Activated T-helper 1 cell treated with anti-CD3 and anti-CD28 coated beads, Interleukin-12 subunit alpha, Interleukin-12 subunit beta, Interleukin-2, Interleukin-4 antibody, amounts not matched to agents 30 ng/mL and 10 ng/mL and 1 ng/mL, durations not matched to agents 14 hours and 24 hours and 36 hours (primary cell): ENCODE measurements at places on chromosomes 7 and 10. TPM values are rescaled to one million over a fixed set of nuclear protein-coding genes. Genes with fewer than 3 reads are reported as not detected.

The ITGA8 gene
- not detected in 2 replicates for total RNA-seq

DNA sequence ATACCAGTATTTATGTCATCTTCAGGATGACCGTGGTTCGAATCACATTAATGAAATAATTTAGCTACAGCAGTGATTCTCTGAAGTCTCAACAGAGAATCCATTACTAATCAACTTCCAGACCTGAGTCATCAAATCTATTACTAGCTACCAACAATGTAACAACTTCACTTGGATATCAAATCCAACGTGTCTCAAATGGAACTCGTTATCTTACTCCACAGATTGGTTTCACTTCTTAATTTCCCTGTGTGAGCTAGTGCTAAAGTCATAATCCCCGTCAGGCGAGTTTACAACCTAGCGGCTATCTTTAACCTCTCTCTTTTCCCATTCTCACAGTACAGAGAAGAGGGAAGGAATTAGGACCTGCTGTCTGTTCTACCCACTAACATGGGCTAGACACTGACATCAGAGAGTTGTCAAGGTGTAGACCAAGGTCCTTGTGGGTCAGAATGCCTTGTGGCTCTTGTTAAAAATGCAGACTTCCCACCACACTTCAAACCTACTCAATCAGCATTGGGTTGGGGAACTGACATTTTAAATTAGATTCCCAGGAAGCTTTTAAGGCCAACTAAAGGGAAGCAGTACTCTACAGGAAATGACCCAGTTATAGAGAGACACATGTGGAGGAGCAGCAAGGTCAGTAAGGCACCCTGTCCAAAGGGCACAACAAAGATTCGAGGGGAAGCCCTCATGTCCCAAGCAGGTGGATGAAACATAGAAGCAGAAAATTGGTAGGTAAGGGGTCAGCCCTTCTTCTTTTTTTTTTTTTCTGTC, 57.3 kb upstream of the GSAP start:
- peaks cover 6% of the 10 kb centered on the region for H3K27me3 ChIP-seq
- H3K27ac ChIP-seq: no peak overlapping the region
- H3K36me3 ChIP-seq: no peaks in the 10 kb centered on the region
- H3K4me3 ChIP-seq: no peak overlapping the region

DNA sequence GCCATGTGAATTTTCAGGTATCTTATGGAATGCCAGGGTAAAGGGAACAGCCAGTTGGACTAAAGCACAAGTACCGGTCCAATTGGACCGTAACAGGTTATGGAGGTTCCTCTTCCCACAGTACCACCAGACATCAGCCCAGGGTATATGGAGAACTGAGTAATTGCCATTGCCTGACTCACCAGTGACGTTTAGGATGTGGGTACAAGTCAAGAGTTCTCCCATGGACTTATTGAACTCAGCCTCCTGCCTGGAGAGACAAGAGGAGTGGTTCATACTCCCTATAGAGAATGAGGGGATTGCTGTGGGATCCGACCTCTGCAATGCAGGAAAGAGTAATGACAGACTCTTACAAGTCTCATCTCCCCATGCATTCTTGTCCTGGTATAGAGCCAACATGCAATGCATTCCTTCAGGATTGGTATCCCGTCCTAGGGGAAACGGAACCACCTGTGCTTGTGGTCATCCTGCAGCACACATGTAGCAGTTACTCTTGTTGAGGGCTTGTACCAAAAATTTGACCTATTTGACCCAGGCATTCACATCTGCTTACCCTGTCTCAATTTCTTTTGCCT, 30.7 kb upstream of the ELOVL3 start:
- H3K4me1 ChIP-seq: peaks cover 8% of the 10 kb centered on the region
- DNase-seq: no peak
- H3K27me3 ChIP-seq: no peaks in the 10 kb centered on the region
- H3K36me3 ChIP-seq: peaks cover 7% of the 10 kb centered on the region
- H3K4me3 ChIP-seq: no peak overlapping the region
- H3K27ac ChIP-seq: no peak overlapping the region

The RAB19 gene
- 23.9 and 27.0 TPM in 2 replicates for total RNA-seq

GRCh38 chr7:13915891-13916290, 73.6 kb downstream of the ETV1 start:
- no peaks in the 10 kb centered on the region for H3K4me1 ChIP-seq
- H3K4me3 ChIP-seq: no peak overlapping the region
- H3K27me3 ChIP-seq: no peaks in the 10 kb centered on the region
- H3K36me3 ChIP-seq: no peaks in the 10 kb centered on the region
- no peak for DNase-seq

DNA sequence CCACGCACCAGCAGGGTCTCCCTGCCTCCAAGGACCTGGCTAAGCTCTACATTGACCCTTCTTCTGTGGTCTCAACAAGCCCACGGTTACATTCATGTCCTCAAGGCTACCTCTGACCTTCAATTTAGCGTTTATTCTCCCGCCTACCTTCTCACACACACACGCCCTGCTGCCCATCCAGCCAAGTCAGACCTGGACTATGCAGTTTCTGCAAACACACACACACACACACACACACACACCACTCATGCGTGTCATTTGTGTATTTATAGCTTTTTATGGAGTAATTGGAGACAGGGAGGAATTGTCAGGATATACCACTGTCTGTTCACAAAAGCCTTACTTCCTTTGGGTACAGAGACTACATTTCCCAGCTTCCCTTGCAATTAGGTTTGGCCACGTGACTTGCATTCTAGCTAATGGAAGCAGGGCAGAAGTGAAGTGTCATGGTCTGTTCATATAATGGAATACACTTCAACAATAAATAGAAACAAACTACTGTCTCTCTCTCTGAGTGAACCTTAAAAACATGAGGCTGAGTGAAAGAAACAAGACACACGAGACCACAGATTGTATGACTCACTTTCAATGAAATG, 53.8 kb upstream of the CPXM2 start:
- no peak overlapping the region for H3K4me3 ChIP-seq
- H3K27me3 ChIP-seq: peaks cover 2% of the 10 kb centered on the region
- H3K27ac ChIP-seq: no peak overlapping the region
- no peaks in the 10 kb centered on the region for H3K4me1 ChIP-seq

- peaks cover 3% of the 10 kb centered on the region for H3K27me3 ChIP-seq
- no peak overlapping the region for H3K4me3 ChIP-seq
- H3K27ac ChIP-seq: no peak overlapping the region
- no peaks in the 10 kb centered on the region for H3K36me3 ChIP-seq
- peak; percentile 3 for DNase-seq
Measured at GRCh38 chr7:131859147-131859821, 302.9 kb upstream of the PODXL start.

- H3K36me3 ChIP-seq: no peaks in the 10 kb centered on the region
- H3K27ac ChIP-seq: no peak overlapping the region
- no peak for DNase-seq
Measured at GRCh38 chr10:130787243-130787642, 524.3 kb downstream of the TCERG1L start.

The UTF1 gene
- total RNA-seq: 0.17 TPM in 1 of 2 replicates, not detected in the other

DNA sequence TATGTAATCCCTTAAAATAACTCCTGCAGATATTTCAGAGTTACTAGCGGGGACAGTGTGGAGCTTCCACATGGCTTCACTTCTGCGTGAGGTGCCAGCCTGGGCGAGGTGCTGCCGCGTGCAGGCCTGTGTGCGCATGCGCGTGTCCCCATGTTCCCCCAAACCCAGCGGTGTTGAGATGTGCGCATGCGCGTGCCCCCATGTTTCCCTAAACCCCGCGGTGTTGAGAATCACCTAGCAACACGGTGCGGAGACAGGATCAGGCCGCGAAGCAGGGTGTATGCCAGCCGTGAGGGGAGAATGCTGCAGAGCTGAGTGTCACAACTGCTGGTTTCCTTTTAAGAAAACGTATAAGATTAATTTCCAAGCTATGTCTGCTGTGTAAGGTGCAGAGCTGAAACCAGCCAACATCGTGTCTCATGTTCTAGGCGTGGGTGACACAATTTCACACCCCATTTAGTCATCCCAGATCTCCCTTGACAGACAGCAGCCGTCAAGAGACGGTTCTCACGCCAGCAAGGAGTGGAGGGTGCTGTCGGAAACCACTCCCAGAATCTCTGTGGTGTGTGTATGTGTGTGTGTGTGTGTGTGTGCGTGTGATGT, 71.9 kb upstream of the ADARB2 start:
- no peak for DNase-seq
- H3K4me3 ChIP-seq: no peak overlapping the region
- H3K36me3 ChIP-seq: no peaks in the 10 kb centered on the region
- peaks cover 2% of the 10 kb centered on the region for H3K27me3 ChIP-seq
- no peak overlapping the region for H3K27ac ChIP-seq

The SLC13A1 gene
- total RNA-seq: 0.05 TPM in 1 of 2 replicates, not detected in the other

- H3K27me3 ChIP-seq: peaks cover 10% of the 10 kb centered on the region
- no peak for DNase-seq
- H3K36me3 ChIP-seq: no peaks in the 10 kb centered on the region
- peaks cover 22% of the 10 kb centered on the region for H3K4me1 ChIP-seq
- H3K27ac ChIP-seq: no peak overlapping the region
Measured at GRCh38 chr10:71312811-71313789, 6.0 kb upstream of the SLC29A3 start.

The CTAGE6 gene
- total RNA-seq: 0.93 TPM in 1 of 2 replicates, not detected in the other

DNA sequence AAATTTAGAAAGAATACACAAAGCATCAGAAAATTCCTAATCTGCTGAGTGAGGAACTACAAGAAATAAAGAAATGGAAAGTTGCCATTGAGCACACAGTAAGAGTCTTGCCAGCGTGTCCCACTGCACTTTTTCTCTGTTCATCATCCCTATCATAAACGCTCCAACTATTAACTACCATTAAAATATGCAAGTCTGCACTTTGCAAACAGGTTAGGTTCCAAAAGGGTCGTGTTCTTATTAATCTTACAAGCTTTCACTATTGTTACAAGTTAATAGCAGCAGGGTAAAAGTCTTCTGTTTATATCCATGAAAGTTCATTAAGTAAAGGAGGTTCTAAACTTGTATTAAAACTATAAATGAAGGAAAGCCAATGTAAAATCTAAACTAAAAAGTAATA, 5.2 kb upstream of the JMJD1C start:
- H3K4me3 ChIP-seq: no peak overlapping the region
- peaks cover 19% of the 10 kb centered on the region for H3K27me3 ChIP-seq
- H3K36me3 ChIP-seq: peaks cover 4% of the 10 kb centered on the region
- no peak overlapping the region for H3K27ac ChIP-seq
- DNase-seq: no peak

- H3K4me3 ChIP-seq: peak overlapping the region; percentile 92
- H3K4me1 ChIP-seq: peaks cover 30% of the 10 kb centered on the region
- no peak for DNase-seq
- peak overlapping the region; percentile 88 for H3K27ac ChIP-seq
- H3K27me3 ChIP-seq: no peaks in the 10 kb centered on the region
- peaks cover 7% of the 10 kb centered on the region for H3K36me3 ChIP-seq
Measured at GRCh38 chr7:32494946-32495297, 367 bp upstream of the AVL9 start.

- H3K4me1 ChIP-seq: no peaks in the 10 kb centered on the region
- peaks cover 2% of the 10 kb centered on the region for H3K27me3 ChIP-seq
- DNase-seq: no peak
- H3K36me3 ChIP-seq: no peaks in the 10 kb centered on the region
- no peak overlapping the region for H3K4me3 ChIP-seq
Measured at GRCh38 chr10:10665750-10666149, 351.9 kb upstream of the CELF2 start.

DNA sequence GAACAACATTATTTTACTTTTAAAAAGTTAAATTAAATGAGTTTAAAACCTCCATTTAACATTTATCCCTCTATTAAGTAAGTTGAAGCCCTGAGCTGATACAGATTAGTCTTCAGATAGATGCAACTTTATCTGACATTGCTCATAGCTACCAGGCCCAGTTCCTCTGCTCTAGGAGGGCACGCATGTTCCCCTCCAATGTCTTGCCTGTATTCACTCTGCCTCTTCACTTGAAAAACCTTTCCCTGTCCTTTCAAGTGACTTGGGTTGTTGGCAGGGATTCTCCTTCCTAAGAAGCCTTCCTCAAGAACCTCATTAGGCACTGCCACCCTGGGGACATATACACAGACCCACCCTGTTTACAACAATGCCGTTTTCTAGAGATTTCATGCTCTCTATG, 270.4 kb downstream of the RELN start:
- no peak overlapping the region for H3K27ac ChIP-seq
- H3K4me3 ChIP-seq: no peak overlapping the region
- DNase-seq: no peak
- H3K27me3 ChIP-seq: no peaks in the 10 kb centered on the region
